Effector CD4-positive, alpha-beta T cell (primary cell): ENCODE measurements at places on chromosomes 6 and 20.

- DNase-seq, result no peak
Measured at GRCh38 chr6:166115609-166116008, 52.0 kb downstream of the TBXT start.

DNA sequence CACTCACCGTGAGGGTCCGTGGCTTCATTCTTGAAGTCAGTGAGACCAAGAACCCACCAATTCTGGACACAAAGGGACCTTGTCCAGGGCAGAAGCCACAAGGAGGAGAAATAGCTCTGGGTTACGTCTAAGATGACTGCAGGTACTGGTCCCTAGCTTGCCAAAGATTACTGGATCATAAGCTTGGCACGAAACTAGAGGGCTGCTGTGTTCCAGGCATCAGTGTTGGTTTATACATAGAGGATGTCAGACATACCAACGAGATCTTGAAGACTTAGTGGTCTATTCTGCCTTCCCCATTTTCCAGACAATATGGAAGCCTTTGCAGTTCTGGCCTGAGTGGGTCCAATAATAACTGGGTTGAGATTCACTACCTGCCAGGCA is 175.7 kb downstream of the TBX18 start:
- no peak for DNase-seq

DNA sequence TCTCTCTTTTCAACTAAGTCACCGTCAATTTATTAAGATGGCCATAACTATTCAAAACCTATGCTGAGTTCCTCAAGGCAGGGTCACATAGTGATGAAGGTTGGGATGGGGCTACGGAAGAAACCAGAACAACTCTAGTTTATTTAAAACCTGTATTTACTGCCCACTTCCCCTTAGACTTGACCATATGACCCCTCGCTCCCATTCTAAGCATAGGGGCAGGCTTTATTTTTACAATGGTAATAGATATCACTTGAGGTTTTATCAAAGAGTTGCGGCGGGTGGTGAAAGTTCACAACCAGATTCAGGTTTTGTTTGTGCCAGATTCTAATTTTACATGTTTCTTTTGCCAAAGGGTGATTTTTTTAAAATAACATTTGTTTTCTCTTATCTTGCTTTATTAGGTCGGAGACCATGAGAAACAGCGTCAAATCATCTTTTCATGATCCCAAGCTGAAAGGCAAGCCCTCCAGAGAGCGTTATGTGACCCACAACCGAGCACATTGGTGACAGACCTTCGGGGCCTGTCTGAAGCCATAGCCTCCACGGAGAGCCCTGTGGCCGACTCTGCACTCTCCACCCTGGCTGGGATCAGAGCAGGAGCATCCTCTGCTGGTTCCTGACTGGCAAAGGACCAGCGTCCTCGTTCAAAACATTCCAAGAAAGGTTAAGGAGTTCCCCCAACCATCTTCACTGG is 5.5 kb downstream of the EDN1 start:
- DNase-seq, result no peak

DNA sequence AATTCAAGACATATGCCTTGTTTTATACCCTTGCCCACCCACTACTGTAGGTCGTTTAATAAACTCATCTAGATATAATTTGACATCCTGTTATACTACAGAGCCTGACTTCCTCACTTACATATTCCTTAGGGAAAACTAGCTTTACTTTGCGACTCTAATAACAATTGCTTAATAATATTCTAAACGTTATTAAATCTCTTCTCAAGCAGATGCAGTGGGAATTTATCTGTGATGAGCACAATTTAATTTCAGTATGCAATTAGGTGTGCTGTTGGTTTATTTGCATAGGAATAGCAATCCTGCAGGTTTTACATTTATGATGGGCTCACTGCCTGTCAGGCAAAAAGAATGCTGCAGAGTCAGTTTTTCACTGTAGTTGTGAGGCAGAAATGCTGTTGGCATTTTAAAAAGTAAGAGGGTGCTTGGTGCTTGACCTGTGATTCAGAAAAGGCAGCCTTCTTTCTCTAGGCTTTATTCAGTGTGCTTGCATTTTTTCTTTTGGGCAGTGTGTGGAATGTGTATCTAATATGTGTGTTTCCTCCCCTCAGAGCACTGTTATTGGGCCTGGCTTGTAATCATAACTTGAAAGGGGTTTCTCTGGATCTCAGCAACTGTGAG is 152.3 kb upstream of the SCGN start:
- no peak for DNase-seq

DNA sequence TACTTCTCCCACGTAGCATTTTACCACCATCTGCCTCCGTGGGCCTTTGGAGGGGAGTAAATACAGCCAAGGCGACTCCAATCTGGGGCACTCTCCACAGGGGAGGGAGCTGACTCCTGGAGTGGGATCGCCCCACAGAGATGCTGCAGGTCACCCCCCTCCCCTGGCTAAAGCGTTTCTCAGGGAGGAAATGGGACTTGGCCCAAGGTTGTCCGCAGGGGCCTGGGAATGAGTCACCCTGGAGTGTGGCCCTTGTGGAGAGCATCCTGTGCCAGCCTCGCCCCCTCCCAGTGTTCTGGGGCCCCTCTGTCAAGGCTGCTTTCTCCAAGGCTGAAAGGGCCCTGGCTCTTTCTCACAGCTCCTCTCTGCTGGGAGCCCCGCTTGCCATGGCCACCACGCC is 84.5 kb upstream of the QKI start:
- no peak for DNase-seq

DNA sequence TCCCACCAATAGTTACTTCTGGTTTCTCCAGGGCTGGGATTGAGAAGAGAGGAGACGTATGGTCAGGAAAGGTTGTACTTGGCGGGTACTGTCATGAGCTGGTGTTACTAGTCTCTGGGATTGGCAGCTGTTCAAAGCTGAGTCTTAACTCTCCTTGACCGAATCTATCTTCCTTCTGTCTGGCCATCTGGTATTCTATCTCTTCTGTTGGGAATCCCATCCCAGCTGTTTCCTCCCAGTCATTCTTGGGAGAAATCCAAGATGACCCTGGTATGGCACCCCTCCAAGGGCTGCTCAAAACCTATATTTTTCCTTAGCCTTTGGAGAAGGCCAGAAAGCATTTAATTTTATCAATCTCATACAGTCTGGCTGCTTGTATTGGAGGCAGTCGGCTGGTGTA is 287.0 kb upstream of the CHD6 start:
- no peak for DNase-seq

DNA sequence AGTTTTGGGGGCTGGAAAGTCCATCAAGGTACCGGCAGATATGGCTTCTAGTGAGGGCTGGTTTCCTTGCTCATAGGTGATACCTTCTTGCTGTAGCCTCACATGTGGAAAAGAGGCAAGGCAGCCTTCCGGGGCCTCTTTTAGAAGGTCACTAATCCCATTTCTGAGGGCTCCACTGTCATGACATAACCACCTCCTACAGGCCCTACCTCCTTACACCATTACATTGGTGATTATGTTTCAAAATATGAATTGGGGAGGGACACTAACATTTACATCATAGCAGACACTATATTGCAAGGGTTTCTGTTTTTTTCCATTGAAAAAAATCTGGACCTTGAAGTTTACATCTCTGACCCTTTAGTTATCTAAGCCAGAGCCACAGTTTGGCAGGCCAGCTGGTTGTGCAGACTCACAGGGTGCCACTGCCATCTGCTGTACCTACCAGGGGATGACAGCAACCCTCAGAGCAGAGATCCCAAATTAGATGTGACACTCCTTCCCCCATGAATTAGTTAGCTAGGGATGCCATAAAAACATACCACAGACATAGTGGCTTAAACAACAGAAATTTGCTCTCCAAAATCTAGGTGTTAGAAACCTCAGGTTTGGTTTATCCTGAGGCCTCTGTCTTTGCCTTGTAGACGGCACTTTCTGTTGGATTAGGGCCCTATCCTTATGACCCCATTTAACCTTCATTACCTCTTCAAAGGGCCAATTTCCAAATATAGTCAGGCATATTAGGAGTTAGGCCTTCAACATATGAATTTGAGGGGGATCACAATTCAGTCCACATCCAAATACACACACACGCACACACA is 166.4 kb upstream of the RNF217 start:
- DNase-seq, result no peak

DNA sequence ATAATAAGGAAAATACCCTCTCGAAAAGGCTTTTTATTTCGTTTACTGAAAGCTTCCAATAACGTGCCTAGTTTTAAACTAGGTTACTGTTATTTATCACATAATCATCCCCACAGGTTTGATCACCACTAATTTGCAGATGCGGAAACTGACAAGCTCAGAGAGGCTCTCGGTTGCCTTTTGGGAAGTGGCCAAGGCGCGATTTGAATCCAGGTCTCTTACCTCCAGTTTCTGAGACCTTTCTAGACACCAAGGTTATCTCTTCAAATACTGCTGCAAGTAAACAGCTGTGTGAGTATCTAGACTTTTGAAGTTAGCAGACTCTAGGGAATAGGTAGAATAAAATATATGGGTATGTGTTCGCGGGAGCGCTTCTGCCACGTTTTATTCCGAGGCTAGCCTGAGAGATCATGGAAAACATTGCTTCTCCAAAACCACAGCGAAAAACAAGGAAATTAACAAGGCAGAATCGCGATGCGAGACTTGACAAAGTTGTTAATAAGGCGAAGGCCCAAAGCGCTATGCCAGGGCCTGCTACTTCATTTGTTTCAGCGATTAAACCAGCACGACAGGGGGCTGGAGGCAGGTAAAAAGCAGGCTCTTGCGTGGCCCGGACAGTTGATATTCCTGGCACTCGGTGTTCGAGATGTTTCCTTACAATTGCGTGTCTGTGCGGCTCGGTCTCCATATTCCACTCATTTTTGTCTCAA is 1.8 kb upstream of the JARID2 start:
- no peak for DNase-seq

DNA sequence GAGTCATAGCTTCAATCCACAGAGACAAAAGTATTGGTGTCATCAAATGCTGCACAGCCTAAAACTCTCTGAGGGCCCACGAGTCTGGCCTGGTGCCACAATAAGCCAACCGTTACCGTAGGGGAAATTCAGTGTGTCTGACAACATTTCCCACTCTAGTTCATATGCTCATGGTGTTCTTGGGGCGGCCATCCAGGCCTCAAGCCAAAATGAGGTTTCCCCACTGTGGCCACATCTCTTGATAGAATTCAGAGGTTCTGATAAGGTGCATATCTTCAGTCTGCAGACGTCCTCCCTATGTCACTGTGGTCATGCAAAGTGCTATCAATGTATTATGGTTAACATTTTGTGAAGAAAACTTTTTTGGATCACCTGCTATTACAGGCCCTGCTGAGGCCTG is 627.7 kb downstream of the QKI start:
- DNase-seq, result no peak

GRCh38 chr6:159525445-159526025 is 167.5 kb downstream of the SOD2 start:
- no peak for DNase-seq

- no peak for DNase-seq
Measured at GRCh38 chr20:33561692-33562601, 72.1 kb downstream of the CBFA2T2 start.

DNA sequence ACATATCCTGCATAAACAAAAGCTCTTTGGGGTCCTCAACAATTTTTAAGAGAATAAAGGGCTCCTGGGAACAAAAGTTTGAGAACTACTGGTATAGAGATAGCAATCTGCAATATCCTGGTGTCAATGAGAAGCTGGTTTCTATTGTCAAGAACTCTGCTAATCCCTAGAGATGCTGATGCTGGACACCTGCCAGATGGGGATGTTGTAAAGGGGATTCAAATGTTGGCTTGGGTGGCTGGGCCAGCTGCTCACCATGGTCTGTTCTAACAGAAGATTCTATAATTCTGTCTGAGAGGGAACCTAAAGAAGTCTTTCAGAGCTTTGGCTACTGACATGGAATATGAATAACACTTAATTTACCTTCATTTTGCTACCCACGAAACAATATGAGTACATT is 137.8 kb downstream of the BTBD9 start:
- DNase-seq, result no peak

DNA sequence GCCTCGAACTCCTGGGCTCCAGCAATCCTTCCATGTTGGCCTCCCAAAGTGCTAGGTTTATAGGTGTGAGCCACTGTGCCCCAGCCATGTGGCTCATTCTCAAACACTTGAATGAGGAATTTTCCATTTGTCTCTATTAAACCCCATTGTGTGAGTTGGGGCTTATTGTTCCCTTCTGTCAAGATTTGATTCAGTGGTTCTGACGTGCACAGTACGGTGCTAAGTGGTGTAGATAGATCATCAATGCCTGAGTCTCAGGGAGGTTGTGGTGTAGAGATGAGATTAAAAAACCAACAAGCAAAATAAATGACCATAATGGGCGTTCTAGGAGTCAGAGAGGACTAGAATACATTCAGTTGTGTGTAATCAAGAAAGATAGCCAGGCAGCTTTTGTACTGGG is 335.6 kb downstream of the PRL start:
- no peak for DNase-seq

- no peak for DNase-seq
Measured at GRCh38 chr20:52888096-52888495, 84.1 kb upstream of the TSHZ2 start.

DNA sequence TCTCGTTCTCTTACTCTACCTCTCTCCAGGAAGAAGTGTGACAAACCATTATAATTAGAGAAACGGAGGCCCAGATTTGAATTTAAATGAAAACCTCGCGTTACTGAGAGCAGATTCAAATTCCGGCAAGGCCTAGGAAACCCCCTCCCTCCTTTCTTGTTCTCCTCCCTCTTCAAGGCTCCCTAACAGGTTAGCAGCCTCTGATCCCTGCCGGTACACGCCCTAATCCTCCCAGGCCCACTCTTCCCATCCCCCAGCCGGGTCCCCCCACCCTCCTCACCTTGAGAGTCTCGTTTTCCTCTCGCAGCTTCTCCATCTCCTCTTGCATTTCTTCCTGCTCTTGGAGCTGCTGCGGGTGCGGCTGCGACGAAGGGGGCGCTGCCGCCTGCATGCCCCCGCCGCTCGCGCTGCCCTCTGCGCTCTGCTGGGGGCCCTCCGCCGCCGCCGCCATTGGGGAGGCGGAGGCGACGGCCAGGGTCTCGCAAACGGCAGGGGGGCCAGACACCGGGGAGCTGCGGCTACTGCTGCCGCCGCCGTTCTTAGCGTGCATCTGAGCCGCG is 3.8 kb downstream of the MTCL3 start:
- peak; percentile 16 for DNase-seq

- DNase-seq, result no peak
Measured at GRCh38 chr6:66897576-66897975, 1190.5 kb upstream of the EYS start.

GRCh38 chr20:10218536-10219451 is at the start of gene SNAP25:
Gene SNAP25, plus strand, starts transcription at chr20:10218830. Its CDS starts 56,662 bp downstream, at chr20:10275492.
- DNase-seq, result peak; percentile 4

GRCh38 chr6:156809034-156809433 is 31.9 kb downstream of the ARID1B start:
- DNase-seq, result no peak
